HFFc6 (cell line): ENCODE measurements at places on chromosomes 11 and 22. TPM values are rescaled to one million over a fixed set of nuclear protein-coding genes. Genes with fewer than 3 reads are reported as not detected.

BARX2 gene
- total RNA-seq, result not detected in 3 replicates

DNA sequence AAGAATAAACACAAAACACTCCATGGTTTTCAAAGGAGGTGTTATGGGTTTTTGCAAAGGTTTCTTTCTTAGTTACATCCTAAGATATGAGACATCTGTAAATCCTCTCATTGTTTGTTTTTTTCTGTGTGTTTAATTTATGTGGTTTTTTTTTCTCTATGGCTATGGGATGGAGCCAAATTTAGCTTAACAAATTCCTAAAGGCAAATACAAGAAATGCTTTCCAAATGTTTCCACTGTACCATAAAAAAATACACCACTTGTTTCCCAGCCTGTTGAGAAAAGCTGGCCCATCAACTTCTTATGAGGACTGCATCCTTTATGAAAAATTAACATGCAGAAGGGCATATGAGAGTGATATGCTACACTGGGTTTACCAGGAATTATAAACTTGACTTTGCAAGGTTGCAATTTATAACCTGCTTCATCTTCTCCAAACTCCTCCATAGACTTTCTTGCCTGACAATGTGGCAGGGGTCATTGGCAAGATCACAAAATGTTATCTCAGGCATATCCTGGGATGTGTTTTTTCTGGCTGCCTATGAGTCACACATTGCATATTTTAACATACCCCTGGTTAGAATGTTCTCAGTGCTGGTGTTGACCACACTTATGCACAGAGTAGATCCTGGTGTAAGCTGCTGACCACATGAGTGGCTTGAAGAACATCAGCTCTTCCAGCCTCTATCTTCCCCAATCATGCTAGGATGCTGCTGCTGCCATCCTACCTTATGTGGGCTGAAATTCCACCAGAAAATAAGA is 137.6 kb upstream of the TTC12 start:
- no peak for DNase-seq

CHRM1 gene
- total RNA-seq, result not detected in 2 replicates

- DNase-seq, result no peak
Measured at GRCh38 chr22:26484360-26484706, 656 bp downstream of the SRRD start.

GRCh38 chr11:88208745-88209144 is 33.5 kb upstream of the RAB38 start:
- DNase-seq, result no peak

- no peak for DNase-seq
Measured at GRCh38 chr11:27307232-27307631, 55.8 kb downstream of the CCDC34 start.

GRCh38 chr11:100673063-100673462 is 14.0 kb upstream of the ARHGAP42 start:
- DNase-seq, result no peak

DNA sequence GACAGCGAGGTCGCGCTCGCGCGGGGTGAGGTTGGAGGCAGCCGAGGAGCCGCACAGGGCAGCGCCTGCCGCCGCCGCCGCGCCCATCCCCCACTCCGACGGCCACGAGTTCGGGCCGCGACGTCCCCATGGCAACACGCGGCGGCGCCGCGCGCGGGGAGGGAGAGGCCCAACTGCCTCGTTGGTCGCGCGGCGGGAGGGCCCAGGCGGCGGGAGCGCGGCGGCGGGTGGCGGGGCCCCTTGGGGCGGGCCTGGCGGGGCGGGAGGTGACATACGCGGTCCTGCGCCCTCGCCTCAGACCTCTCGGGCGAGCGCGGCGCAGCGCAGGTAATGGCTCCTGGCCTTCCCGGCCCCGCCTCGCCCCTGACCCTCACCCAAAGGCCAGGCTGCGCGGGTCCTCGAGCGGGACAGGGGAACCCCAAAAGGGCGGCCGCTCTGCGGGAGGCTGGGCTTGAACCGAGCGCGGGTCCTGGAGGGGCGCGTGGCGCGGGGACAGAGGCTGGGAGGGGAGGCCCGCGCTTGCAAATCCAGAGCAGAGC is at the start of gene DEUP1:
Gene DEUP1 (plus strand): TSS at position 297 of the 539 bp plus-strand sequence. CDS start 1,518 bp downstream, outside the sequence.
- no peak for DNase-seq

- DNase-seq, result no peak
Measured at GRCh38 chr11:123439616-123440015, 9.5 kb downstream of the GRAMD1B start.

DNA sequence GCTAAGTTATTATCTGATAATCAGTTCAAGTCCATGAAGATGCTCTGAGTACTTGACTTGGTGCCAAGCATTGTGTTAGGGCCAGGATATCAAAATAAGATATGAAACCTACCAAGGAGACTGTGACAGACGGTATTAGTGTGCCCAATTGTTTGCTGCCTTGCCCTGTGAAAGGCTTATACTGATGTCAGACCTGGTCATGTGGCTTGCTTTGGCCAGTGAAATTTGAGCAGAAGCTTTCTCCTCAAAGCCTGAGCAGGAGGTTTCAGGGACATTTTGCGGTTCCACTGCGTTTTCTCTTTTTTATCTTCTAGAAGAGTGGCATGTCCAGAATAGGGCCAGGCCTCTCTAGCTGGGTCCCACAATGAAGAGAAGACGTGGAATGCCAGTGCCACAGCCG is 15.8 kb upstream of the PKNOX2 start:
- no peak for DNase-seq

DNA sequence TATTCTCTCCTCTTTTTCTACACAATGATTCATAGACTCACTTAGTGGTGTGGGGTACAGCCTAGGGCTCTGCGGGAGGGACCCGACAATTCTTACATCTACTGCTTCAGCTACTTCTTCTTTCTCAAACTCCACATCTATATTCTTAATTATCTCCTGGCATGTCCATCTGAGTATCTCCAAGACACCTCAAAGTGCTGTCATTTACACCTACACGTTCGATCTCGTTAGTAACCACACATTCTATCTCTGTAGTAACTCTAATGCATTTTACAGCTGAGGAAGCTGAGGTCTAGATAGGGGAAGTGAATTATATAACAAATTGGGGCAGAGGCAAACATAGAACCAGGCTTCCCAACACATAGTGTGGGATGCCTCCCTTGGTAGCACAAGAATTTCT is 27.7 kb upstream of the RRM1 start:
- DNase-seq, result no peak

GRCh38 chr11:18608376-18608775 is 8.8 kb downstream of the MISFA start:
- no peak for DNase-seq
